ENCODE measurements at places on chromosomes 4 and X. TPM values are rescaled to one million over a fixed set of nuclear protein-coding genes. Genes with fewer than 3 reads are reported as not detected.

GRCh38 chr4:184653650-184654049 is 4.1 kb downstream of the PRIMPOL start:
- DNase-seq, result peak; percentile 5

GRCh38 chr4:57369446-57369845 is 259.3 kb upstream of the IGFBP7 start:
- no peak for DNase-seq

- DNase-seq, result peak; percentile 11
Observed at GRCh38 chrX:155874571-155875244, 6.4 kb upstream of the VAMP7 start.

ZGRF1 gene
- 6.3 TPM for total RNA-seq

EDA2R gene
- 0.40 TPM for total RNA-seq
